ENCODE measurements at places on chromosomes 7 and 10. TPM values are rescaled to one million over a fixed set of nuclear protein-coding genes. Genes with fewer than 3 reads are reported as not detected.

GRCh38 chr10:62543571-62544355 lies 169.6 kb downstream of the ZNF365 start:
- DNase-seq = no peak

DNA sequence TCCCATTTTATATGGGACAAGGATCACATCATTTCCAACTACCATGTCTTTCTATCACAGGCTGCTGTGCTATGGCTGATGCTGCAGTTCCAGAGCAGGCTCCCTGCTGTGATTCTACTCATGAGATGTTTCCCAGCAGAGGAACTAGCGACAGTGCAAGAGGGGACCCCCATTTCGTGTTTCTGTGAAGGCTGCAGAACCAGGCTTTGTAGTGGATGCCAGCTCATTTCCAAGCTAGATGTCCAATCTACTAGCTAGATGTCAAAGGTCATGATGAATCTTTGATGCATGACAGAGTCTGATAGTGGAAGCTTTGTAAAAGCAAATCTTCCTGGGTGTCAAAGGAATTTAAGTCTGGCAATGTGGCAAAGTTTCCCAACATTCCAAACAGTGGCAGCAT lies 21.2 kb upstream of the MYO3A start:
- DNase-seq = no peak

DNA sequence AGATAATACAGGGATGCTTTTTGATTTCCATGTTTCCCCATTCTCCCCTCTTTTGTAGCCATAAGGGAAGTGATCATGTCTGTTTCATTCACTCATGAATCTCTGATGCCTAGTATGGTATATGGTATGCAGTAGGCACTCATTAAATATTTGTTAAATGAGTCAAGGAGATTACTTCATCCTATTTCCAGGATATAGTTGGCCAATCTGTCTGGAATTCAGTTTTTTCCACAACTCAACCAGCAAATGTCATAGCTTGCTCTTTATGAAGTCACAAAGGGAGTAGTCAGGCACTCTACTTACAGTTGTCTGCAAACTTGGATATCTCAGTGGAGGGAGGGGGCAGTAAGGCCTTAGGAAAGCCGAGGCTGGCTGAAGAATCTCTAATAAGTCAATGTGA lies 853.6 kb downstream of the LRMDA start:
- no peak for DNase-seq

Gene WEE2
- not detected for total RNA-seq
